ENCODE measurements at places on chromosomes 2 and 18. TPM values are rescaled to one million over a fixed set of nuclear protein-coding genes. Genes with fewer than 3 reads are reported as not detected.

USP40 gene
- total RNA-seq, result 116 TPM

ABCG5 gene
- not detected for total RNA-seq

DNA sequence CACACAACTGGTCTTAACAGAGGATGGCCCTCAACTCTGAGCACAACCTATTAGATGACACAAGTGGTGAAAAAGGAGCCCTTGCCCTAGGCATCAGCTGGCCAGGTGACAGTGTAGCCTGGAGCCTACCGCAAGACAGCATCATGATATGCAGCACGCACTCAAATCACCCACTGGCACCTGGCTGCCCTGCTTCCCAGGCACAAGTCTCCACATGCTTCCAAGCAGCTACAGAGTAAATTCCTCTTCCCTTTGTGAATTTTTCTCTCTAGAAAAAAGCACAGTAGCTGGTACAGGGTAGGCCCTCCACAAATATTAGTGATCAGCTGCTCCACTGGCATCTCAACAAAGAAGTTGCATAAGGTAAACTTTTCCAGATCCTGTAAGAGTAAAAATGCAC, 6.0 kb downstream of the FBXO15 start:
- no peak for DNase-seq

- peak; percentile 55 for DNase-seq
These were observed 73.8 kb downstream of the HDAC4 start for GRCh38 chr2:239326831-239327535.

GRCh38 chr2:159251296-159252173, 35.0 kb downstream of the WDSUB1 start:
- no peak for DNase-seq
